Mesenchymal stem cell (in vitro differentiated cells and primary cell): ENCODE measurements at places on chromosomes 3 and 15.

DNA sequence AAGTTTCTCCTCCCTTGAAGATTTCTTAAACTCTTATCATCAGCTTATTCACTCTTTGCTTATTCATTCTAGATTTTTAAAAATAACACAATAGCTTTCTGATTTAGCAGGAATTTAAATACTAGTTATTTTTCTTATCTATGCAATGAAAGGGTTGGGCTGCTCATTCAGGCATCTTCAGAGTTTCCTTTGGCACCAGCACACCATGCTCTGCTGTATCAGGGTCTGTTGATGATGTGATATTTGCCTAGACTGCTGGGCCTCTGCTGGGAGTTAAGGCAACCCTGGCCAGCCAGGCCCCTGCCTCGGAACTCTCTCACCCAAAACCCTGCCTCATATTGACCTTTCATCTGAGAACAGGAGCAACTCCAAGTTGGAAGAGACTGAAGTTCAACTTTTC, 35.0 kb downstream of the DRD3 start:
- no peak for DNase-seq

DNA sequence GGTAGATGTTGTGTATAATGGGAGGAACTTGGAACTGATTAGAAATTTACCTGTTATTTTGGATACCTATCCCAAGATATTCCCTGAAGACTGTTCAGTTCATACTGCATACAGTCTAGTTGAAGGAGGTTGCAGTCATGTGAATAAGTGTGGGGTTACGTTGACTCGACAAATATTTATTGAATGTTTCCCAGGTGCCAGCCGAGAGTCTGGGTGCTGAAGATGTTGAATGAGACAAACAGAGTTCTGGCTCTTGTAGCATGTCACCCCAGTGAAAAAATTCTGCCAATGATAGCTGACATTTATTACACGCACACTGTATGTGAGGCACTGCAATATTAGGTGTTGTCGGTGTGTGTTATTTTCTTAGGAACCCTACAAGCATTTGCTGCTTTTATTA, 176.0 kb downstream of the KCNMB2 start:
- DNase-seq, result no peak

DNA sequence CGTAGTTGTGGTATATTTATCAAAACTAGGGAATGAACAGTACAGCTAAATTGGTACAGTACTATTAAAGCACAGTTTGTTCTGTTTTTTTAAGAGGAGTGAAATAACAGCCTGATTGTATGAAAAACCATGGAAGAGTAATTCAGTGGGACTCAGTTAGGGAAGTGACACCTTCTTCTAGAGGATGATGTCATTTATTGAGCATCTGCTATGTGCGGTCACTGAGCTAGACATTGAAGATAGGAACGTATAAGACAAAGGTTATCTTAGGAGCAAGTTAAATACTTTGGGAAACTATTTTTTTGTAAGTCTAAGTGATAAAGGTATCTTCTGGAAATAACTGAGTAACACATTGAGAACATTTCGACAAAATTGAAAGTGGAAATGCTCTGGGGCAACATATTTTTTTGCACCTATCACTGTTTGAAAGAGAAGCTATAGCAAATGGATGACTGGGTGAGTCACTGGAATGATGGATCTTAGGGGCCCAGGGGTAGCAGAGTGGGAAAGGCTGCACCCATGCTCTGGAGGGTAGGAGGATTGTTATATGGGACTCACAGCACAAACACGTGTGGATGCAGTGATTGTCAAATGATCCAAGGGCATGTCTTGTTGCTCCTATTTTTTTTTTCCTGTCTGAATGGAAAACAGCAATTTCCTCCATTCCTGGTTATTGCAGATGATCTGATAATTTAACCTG, 43.0 kb downstream of the OXNAD1 start:
- peak; percentile 34 for DNase-seq

DNA sequence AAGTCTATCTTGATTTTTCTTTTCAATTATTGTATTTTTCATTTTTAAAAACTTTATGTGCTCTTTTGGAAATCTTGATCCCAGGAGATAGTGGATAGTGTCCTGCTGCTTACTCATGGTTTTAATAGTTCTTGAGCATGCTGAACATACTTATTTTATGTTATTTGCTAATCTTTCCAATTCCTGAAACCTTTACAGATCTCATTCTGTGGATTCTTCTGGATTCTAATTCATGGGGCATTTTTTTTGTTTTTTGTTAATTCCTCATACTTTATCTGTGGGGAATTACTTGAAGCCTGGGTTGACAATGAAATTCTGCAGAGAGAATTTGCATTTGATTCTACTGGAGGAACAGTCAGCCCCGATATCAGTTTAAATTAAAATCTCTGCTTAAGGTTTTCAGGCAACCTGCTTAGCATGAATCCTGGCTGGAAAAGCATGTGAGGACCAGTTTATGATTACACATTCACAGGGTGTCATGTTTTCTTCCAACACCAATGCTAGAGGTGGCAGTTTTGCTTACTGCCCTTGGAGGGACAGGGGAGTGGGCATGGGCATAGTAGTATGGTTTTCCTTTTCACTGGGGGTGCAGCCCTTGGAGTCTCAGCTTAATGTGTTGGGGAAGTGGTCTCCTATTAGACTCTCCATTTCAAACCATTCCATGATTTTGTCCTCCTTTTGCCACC, 46.0 kb downstream of the MLH1 start:
- no peak for DNase-seq

GRCh38 chr3:51874889-51875288, 512 bp downstream of the IQCF5 start:
- DNase-seq, result no peak

GRCh38 chr15:62641825-62642224, 400.7 kb upstream of the TPM1 start:
- no peak for DNase-seq

GRCh38 chr3:107411779-107412178, 34.5 kb downstream of the CCDC54 start:
- DNase-seq, result no peak

GRCh38 chr15:67409175-67409574, 111.8 kb upstream of the C15orf61 start:
- DNase-seq, result no peak

DNA sequence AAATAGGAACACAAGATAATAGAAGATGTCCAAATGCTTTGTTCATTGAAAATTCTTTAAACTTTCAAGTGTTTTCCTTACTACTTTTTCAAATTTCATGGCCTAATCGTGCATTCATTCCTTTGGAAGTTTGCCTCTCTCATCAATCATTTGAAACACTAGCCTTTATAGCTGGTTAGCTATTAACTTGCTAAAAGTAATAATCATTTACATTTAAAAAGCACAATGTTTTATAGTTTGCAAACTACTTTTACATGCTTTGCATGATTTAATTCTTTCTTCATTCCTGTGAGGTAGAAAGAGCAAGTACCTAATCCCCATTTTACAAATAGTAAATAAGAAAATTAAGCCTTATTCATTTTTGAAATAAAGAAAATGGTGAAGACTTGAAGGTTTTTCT, 137.4 kb upstream of the SLC7A14 start:
- no peak for DNase-seq

- peak; percentile 59 for DNase-seq
These were observed 95.2 kb downstream of the CHSY1 start for GRCh38 chr15:101156509-101157159.

DNA sequence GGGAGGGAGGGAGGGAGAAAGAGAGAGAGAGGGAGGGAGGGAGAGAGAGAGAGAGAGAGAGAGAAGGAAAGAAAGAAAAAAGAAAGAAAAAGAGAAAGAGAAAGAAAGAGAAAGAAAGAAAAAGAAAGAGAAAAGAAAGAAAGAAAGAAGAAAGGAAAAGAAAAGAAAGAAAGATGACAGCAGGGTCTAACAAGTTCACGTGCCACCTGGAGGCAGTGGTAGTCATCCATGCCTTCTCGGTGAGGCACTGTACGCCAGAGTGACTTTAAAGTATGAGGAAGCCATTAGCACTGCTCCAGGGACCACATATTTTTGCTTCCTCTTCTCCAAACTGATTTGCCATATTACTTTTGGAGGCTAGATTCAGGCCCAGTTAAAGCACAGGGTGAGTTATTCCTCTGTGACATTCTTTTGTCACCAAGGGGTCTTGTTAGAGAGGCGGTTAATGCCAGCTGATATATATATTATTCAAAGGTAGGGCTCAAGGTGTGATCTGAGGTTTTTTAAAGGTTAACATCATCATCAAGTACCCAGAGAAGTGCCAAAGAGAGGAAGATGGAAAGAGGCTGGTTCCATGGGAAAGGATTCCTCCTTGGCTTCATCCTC, at the start of gene HTR3D:
Gene HTR3D, plus strand, starts transcription at position 556 of the 606 bp plus-strand sequence. Its CDS starts 0 bp downstream, at position 556.
- DNase-seq, result no peak

- no peak for DNase-seq
These were observed 104.3 kb downstream of the CMSS1 start for GRCh38 chr3:99921986-99922385.

DNA sequence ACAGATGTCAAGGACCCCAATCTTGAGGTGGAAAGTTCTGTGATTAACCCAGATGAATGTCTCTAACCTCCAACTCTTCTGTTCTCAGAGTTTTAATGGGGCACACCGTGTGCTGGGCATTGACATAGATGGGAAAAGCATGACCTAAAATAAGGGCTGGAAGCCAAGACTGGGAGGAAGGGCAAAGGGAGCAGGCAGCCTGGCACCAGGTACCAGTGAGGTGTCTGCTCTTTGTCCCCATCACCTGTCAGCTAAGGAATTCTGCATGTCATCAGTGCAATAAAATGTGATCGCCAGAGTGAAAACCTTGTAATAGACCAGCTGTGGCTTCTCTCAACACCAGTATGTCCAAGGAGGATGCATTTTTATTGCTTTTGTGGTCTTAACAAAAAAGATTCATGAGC, 143.5 kb upstream of the TPM1 start:
- DNase-seq, result no peak

DNA sequence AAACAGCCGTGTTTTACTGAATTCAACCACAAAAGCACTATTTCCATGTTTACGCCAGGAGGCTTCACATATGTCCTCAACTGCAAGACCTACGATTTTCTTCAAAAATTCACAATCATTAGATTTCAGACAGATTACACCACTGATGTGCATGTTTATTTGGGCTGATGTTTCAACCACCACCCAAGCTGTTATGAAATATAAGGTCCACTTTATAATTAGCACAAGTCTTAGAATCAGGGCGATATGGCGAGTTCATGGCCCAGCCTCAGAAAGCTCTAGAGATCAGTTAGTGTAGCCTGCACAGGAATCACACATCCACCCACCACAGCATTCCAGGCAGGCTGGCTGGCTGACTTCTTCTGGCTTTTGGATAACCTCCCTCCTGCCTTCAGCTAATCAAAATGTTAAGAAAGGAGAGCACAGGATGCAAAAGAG, 15.4 kb downstream of the SH3BP5 start:
- no peak for DNase-seq

DNA sequence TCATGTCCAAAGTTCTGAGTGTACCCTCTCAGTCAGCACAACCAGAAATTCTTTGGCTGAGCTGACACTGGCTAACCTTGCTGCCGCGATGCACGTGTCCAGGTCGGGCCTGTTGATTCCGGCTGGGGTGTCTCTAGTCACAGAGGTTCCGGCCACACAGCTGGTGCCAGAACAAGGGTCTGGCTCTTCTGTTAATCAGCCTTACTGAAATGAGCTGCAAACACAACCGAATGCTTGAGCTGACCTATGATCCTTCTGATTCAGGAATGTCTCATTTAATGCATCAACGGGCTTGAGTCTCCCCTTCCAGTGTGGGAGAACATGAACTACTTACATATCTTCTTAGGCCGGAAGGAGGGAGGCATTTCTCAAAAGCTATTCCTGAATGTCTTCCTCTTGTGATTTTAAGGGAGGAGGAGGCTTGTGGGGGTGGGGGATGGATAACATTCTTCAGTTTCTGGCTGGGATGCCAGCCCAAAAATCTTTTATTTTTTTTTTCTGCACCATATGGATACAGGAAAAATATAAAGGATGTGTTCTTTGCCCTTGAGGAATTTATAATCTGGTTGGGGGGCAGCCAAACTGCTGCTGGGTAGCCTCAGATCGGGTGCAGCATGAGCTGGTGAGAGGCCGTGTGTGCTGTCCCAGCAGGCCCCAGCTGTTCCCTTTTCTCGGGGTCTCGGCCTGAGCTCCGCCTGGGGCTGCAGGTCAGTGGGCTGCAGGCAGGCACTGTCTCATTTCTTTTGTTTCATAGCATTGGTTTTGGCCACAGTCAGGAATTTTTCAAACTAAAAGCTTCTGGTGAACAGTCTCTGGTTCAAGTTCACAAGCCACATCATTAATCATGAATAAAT, 319.1 kb upstream of the TBL1XR1 start:
- DNase-seq, result peak; percentile 79

- no peak for DNase-seq
These were observed 135.3 kb downstream of the PCCB start for GRCh38 chr3:136385457-136385856.

DNA sequence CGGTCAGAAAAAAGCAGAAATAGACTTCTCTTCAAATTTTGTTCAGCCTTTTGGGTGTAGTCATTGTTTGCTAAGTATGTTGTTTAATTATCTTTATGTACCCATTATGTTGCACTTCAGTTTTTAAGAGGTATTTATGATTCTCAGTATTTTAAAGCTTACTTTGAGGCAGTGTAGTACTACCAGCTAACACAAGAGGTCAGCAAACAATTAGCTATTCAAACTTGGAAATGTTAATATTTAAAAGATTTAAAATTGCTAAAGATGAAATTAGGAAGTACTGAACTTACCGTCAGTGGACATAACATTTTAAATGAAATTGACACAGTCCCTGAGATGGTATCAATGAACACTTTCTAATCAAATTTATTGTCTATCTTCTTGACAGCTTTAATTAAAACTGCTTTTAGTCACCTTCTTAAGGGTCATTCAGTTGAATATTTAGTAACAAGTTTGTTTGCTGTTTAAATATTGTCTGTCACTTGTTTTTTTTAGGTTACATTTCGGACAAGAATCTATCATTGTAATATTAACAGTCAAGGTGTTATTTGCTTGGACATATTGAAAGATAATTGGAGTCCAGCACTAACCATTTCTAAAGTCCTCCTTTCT, 28.1 kb downstream of the NKIRAS1 start:
- DNase-seq, result peak; percentile 57

GRCh38 chr3:52451237-52452083, 2.4 kb downstream of the TNNC1 start:
- DNase-seq, result no peak

DNA sequence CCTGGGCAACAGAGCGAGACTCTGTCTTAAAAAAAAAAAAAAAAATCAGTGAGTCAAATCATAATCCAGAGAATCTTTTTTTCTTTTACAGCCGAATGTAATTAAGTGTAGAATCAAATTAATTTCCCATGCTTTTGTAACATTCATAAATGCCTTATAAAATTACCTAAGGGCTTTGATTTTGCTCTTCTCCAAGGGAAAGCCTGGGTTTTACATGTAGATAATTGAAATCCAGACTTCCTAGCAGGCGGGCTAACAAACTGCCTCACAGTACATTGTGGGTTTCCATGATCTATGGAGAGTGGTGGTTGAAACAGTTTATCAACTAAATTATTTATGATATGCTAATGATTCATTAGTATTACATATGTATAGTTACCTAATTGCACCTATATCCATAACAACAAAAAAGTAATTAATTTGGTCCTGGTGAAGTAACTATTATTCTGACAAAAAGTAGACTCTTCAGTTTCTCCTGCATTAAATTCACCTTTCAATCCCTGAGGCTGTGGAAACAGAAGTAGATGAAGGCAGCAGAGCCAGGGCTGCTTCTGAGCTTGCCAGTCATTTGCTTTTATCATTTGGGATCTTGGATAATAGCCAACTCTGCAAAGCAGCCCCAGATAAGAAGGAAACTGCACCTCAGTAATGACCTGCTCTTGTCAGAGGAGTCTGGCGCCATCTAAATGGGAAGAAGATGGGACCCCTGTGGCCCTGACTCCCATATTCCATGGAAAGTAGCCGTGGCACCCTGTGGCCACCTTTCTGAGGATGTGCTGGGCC, 9.5 kb downstream of the CCR9 start:
- no peak for DNase-seq

GRCh38 chr15:40454904-40455391, 14.2 kb downstream of the BAHD1 start:
- DNase-seq, result peak; percentile 70
